ENCODE measurements at places on chromosomes 13 and 19. TPM values are rescaled to one million over a fixed set of nuclear protein-coding genes. Genes with fewer than 3 reads are reported as not detected.

The KLK14 gene
- under 0.01 TPM for total RNA-seq

The SERPINE3 gene
- total RNA-seq, result not detected

The SRRM5 gene
- not detected for total RNA-seq

The PLVAP gene
- 0.61 TPM for total RNA-seq

The RDH8 gene
- total RNA-seq, result not detected

The TNNI3 gene
- total RNA-seq, result not detected
